ENCODE measurements at places on chromosomes 4 and X. TPM values are rescaled to one million over a fixed set of nuclear protein-coding genes. Genes with fewer than 3 reads are reported as not detected.

Gene CLTRN
- total RNA-seq = not detected

- no peak for DNase-seq
These were observed 36.4 kb upstream of the LCORL start for GRCh38 chr4:18057821-18058533.

Gene GSX2
- total RNA-seq = not detected

GRCh38 chr4:53508446-53508845 is 82.8 kb downstream of the LNX1 start:
- DNase-seq = no peak

Gene PTPN13
- total RNA-seq = 0.06 TPM

DNA sequence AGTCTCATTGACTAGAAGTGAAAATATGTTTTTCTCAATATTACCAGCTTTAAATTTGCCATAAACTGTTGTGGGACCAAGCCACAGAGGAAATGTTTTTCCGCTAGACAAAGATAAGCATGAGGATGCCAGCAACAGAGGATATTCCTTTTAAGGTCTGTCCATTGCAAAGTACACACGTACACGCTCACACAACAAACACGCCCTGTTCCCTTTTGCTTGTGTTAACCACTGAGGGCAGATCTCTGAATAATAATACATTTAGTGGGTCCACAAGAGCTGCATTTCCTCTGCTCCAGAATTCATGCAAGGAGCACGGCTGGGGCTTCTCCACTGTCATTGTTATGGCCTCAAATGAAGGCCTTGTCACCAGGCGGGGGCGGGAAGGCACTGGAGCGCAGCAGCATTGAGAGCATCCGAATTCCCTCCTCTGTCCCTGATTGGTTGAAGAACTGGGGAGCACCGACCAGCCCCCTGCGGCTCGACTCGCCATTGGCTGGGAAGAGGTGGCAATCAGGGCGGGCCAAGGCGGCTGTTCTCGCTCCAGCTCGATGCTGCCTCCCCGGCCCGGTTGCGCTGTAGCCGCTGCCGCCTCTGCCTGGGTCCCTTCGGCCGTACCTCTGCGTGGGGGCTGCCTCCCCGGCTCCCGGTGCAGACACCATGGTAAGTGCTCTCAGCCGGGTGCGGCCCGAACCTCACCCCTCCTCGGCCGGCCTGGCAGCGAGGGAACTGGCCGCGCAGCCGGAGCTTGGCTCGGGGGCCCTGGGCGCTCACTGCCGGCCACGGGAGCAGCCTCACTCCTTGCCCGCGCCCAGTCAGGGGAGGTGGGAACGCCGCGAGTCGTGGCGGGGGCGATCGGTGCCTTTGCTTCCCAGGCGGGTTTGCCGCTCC is at the start of gene GUCY1B1:
Gene GUCY1B1, plus strand, starts transcription at position 541 of the 891 bp plus-strand sequence. Its CDS starts 120 bp downstream, at position 661.
- peak; percentile 70 for DNase-seq

GRCh38 chr4:117434424-117434823 is 349.0 kb upstream of the TRAM1L1 start:
- DNase-seq = no peak

- no peak for DNase-seq
These were observed 12.2 kb downstream of the PLAC1 start for GRCh38 chrX:134645936-134646543.

GRCh38 chr4:176150356-176150682 is 45.1 kb downstream of the SPATA4 start:
- no peak for DNase-seq

DNA sequence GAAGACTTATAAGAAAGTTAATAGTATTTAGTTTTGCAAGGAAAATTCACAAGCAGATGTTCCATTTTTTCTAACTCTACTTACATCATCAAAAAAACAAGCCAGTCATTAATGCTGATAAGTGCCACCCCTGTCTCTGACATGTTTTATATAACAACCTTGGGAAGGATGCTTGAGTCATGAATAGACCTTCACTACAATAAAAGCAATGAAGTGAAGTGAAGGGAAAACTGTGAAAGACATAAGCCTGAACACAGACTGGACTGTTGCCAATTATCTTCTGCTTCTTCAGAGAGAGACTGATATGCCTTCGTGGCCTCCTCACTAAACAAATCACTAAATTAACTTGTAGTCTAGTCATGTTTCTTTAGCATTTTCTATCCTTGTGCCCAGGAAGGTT is 353.2 kb downstream of the PDHA2 start:
- DNase-seq = no peak

Data from activated naive CD8-positive, alpha-beta T cell treated with anti-CD3 and anti-CD28 coated beads, Interleukin-2, amount 10 ng/mL, durations not matched to agents 7 days and 5 days (primary cell).